ENCODE measurements at places on chromosomes 13 and 19.

- no peak for DNase-seq
Observed at GRCh38 chr13:97189928-97190327, 32.2 kb upstream of the MBNL2 start.

DNA sequence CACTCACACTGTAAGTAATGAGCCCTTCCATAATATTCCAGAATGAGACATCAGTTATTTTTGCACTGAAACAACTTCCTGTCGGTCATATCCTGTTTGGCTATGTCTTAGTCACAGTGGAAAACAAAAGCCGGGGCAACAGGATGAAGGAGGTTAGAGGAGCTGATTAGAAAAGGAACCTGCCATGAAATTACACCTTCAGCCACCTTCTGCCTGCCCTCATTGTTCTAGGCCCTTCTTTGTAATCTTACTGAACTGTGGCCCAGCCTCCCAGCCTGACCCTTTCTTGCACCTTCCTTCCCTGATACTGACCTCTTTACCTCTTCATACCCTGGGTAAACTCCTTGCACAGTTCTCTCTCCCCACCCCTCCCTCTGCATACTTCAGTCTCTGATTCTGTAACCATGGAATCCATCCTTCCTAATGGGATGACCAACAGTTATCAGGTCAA, 67.3 kb downstream of the DOCK9 start:
- peak; percentile 64 for DNase-seq

GRCh38 chr19:56360841-56361240, 32.5 kb downstream of the ZNF582 start:
- DNase-seq: no peak

DNA sequence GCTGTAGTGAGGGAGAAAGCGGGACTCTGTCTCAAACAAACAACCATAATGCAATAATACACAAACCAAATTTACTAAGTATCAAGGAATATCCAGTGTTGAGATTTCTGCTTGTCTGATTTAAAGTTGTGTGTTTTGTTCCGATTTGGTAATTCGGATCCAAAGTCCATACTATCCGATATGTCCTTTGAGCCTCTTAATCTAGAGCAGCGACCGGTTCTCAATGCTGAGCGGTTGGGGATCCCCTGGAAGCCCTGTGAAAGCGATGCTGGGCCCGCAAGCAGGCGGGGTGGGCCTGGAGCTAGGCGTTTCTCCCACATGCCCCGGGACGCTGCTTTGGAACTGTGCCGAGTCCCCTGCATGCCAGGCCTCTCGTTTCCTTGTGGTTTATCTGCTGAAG, 20.2 kb downstream of the C19orf44 start:
- no peak for DNase-seq

GRCh38 chr13:30802953-30803478, 67.7 kb downstream of the ALOX5AP start:
- DNase-seq: peak; percentile 89

DNA sequence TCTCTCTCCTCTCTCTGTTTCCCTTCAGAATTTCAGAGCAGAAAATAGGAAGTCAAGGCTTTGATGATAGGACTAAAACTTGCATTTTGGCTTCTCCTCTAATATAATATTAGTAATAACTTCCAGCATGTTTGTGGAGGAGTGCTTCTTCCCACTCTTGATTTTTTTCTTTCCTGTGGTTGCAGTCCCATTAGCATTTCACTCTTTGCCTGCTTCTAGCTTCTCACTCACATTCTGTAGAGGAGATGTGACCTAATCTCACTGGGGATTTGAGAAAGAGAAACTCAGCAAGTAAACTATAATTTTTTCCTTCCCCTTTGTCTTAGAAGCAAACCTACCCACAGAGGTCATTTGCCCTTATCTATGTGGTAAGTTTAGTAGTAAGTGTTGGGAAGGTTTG, 169.4 kb upstream of the HTR2A start:
- DNase-seq: no peak

- DNase-seq: no peak
Observed at GRCh38 chr19:17423429-17424208, 3.8 kb downstream of the MVB12A start.

DNA sequence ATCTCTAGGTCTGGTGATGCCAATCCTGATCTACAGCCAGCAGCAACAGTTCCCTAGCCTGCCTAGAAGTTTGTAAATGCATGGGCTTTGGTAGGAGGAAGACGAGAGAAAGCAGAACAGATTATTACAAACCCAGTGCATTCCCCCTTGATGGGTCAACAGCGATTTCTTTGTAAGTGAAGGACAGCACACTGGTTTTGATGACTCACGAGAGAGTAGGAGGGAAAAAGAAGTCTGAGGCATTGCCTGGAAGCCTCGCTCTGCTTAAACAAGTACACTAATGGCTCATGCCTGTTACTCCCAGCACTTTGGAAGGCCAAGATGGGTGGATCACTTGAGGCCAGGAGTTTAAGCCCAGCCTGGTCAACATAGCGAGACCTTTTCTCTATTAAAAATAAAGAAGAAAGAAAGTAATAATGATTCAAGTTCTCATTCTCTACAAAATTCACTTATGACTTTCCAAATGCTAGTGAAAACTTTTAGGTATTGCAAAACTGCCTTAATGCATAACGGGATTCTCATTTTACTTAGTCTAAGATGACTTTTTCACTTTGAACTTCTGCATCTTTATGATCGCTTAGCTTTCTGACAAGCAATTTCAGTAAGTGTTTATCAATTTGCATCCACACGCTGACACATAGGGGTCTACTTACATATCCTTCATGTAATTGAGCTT, 47.7 kb upstream of the USPL1 start:
- DNase-seq: peak; percentile 28

DNA sequence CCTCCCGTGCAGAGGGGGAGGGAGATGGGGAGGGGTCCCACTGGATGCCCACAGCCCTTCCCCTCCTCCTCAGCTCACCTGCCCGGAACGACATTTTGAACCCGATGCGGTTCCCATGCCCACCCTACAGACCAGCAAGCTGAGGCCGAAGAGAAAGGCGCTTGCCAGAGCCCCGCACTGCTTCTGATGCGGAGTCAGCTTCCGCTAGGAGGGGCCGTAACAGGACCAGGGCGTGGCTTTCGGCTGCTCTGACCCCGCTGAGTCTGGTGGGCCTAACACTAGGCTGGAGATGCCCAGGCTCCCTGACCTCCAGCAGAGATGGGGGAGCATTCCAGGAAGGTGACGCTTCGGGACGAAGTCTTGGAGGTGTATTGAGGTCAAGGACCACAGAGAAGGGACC, 6.7 kb downstream of the ONECUT3 start:
- DNase-seq: no peak

- no peak for DNase-seq
Observed at GRCh38 chr13:98346904-98347636, 170.0 kb upstream of the RNF113B start.

GRCh38 chr13:113532156-113532806, 41.8 kb upstream of the DCUN1D2 start:
- DNase-seq: no peak

DNA sequence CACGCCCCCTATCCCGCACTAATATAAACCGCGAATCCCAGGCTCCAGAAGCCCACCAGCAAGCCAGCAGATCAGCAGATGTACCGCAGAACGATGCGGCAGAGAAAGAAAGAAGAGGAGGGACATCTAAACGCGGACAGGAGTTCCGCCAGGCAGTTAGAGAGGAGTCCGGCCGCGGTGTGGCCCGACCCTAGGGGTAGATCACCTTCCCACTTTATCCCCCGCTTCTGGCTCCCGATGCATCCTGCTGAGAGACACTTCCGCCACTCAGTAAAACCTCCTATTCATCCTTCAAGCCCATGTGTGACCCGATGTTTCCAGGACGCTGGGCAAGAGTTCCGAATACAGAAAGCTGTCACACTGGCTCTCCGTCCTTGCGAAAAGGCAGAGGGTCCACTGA, 1046.8 kb downstream of the SLITRK5 start:
- no peak for DNase-seq

DNA sequence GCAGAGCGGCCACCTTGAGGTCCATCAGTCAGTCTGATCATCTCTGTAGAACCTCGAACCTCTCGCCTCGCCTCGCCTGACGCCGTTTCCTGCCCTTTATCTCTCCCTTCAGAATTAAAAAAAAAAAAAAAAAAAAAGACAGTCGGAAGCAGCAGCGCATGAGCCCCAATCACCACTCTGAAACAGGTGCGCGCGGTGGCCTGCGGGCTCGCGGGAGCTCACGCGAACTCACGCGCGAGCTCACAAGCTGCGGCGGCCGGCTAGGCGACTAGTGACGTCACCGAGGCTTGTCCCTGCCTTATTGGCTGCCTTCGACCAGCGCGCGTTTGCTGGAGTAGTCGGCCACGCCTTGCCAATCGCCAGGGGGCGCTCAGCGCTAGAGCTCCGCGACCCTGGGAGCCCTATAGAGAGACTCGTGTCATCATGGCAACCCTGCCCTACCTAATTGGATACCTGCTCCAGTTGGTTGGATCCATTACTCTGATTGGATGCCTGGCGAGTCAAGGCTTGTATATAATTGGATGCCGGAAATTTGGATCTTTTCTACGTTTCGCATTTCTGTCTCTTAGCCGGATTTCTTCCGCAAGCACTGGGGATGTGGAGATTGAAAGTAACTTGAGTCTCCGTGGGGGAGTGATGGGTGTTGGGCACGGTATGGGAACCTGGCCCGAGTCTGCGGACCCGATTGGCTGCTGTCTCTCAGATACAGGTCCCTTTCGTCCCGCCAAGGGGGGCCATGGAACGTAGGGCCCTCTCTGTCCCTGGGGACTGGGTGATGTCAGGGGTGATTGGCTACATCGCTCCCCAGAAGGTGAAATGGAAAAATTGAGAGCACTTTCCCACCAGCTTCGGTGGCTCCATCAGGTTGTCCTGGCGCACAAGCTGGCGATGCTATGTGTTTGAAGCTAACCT, 31.6 kb downstream of the SYT3 start:
- peak; percentile 89 for DNase-seq

DNA sequence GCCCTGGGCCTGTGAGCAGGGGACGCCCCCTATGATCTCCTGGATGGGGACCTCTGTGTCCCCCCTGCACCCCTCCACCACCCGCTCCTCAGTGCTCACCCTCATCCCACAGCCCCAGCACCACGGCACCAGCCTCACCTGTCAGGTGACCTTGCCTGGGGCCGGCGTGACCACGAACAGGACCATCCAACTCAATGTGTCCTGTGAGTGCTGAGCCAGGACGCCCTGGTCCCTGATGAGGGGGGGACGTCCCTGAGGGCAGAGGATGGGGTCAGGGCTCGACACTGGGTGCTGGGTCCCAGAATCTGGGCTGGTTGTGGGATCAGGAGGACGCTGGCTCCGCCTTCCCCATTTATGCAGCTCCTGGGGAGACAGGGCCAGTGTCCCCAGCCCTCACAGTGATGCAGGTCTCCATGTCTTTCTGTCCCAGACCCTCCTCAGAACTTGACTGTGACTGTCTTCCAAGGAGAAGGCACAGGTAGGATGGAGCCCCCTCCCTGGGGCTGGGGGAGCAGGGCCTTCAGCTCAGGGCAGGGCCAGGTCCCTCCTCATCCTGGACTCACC, 2.5 kb downstream of the SIGLEC7 start:
- no peak for DNase-seq

GRCh38 chr19:10211061-10211460, 16.3 kb upstream of the DNMT1 start:
- no peak for DNase-seq

DNA sequence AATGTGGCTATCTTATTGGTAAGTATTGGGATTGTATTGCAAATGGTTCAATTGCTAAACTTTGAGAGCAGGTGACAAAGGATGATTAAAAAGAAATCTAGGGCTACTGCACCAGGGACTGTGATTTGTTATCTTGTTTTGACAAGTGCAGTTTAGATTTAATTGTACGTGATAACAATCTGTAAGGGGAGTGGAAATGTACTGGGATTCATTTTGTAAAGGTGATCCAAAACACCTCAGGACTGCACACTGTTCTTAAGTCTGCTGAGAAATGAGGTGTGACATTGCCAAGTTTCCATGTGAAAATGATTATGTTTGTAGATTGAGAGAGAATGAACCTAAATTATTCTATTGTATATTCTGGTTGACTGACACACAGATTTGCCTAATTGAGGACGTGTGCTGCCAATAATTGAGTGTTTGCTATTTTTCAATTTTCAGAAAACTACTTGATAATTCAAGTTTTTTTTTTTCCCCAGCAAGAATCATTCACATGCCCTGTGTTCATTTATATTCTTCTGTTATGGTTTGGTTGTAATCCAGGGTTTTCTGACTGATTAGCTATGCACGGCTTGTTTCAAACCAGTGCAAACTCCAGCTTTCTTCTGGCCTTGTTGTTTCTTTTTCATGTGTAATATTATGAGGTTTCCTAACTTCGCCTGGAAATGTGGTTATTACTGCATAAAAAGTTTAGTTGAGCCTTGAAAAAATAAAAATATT, 308.0 kb downstream of the OLFM4 start:
- no peak for DNase-seq

DNA sequence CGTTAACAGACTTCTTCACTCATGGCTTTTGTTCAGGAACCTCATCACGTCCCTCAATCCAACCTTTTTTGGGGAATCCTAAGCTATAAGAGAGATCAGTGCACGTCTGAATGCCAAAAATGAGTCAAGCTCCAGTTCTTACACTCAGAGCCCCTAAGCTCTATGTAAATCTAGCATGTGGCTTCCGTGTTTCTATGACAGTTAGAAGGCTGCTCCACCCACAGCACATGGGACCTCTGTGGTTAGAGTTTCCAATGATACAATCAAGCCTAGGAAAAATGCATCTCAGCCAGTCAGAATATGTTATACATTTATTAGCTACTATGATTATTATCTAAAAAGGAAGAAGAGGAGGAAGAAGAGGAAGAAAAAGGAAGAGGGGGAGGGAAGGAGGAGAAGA, 135.9 kb downstream of the ENOX1 start:
- no peak for DNase-seq

DNA sequence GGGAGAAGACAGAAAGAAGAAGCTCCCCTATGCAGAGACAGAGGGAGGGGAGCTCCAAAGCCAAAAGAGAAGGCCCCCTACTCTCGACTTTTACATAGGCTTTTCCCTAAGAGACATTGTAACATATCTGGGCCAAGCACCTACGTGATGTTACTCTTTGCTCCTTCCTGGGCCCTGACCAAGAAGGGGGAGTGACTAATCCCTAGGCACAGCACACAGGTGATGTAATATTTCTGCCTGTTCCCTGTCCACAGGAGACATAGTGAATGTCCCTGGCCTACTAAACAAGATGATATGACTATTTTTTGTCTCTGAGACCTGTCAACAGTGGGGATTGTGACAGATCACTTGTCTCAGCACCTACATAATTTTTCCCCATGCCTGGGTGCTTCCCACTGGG, 15.9 kb upstream of the ZNF254 start:
- DNase-seq: no peak

GRCh38 chr19:36067681-36068080, 13.0 kb downstream of the WDR62 start:
- no peak for DNase-seq

GRCh38 chr19:30083125-30083681, 141.2 kb downstream of the URI1 start:
- no peak for DNase-seq

- no peak for DNase-seq
Observed at GRCh38 chr13:69292789-69293425, 814.7 kb upstream of the ATXN8OS start.

GRCh38 chr13:29498426-29499040, 97.0 kb downstream of the SLC7A1 start:
- DNase-seq: no peak
